Sigmoid colon (tissue), 7 donors: ENCODE measurements at places on chromosomes 16 and 17.

DNA sequence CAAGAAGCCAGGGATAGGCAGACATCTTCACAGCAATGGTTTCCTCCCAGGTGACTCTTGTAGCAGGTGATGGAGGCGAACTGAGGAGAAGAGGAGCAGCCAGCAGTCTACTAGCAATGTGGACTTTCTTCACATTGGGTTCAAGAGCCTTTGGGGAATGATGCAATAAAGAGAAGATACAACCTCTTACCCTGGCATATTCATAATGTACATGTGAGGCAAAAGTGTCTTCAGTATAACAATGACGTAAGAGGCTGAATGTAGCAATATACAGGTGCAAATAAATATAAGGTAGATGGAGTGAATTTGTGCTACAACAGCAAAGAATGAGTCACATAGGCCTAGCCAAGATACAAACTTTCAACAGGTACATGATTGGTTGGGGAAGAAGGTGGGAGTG, 70.9 kb upstream of the SOX9 start:
- no peak for DNase-seq

DNA sequence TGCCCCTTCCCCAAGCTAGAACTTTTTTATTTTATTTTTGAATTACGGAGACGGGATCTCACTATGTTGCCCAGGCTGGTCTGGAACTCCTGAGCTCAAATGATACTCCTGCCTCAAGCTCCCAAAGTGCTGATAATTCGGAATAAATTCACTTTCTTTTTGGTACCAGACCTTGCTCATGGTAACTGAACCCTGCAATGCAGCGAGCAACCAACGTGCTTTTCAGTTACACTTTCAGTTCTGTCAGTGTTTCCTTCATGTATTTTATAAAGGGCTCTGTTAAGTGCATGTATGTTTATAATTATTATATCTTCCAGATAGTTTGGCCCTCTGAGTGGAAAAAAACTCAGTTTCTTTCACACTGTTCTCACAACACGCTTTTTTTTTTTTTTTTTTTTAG, 13.9 kb downstream of the C16orf96 start:
- no peak for DNase-seq

DNA sequence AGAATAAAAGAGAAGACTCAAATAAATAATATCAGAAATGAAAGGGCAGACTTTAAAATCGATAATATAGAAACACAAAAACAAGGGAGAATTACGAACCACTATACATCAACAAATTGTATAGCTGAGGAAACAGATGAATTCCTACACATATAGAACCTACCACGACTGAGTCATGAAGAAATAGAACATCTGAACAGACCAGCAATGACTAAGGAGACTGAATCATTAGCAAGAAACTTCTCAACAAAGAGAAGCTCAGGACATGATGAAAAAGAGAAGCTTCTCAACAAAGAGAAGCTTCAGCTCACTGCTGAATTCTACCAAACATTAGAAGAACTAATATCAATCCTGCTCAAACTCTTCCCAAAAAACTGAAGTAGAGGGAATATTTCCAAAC, 255.9 kb downstream of the CEP112 start:
- no peak for DNase-seq

GRCh38 chr17:73226556-73227172, 33.8 kb downstream of the COG1 start:
- no peak for DNase-seq
